ENCODE measurements at places on chromosomes 11 and 22.

GRCh38 chr11:73759610-73760134 lies 1.2 kb downstream of the RAB6A start:
- peak overlapping the region; percentile 99 for H3K4me3 ChIP-seq
- DNase-seq, result no peak
- peaks cover 9% of the 10 kb centered on the region for H3K4me1 ChIP-seq
- H3K27ac ChIP-seq, result peak overlapping the region; percentile 95
- no peaks in the 10 kb centered on the region for H3K36me3 ChIP-seq

DNA sequence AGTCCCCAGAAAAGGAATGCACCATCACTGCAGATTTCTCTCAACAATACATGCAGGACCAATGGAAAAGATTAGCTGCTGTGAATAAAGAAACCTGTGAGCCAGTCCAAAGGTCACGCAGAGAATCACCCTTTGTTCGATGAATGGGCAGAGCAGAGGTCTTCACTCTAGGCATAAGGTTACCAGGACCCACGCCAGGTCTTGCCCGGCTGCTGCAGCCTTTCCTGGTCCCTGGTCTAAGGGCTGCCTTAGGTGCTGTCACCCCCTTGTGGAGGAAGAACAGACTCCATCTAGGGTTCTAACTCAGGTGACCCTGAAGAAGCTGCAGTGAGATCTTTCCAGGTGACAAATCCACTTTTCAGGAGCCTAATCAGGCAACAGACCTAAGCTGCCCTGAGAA lies 29.0 kb upstream of the NAP1L4 start:
- no peak overlapping the region for H3K27ac ChIP-seq
- no peaks in the 10 kb centered on the region for H3K27me3 ChIP-seq
- peaks cover 73% of the 10 kb centered on the region for H3K36me3 ChIP-seq

- no peaks in the 10 kb centered on the region for H3K27me3 ChIP-seq
- no peaks in the 10 kb centered on the region for H3K4me1 ChIP-seq
- H3K27ac ChIP-seq, result peak overlapping the region; percentile 68
- no peak for DNase-seq
Measured at GRCh38 chr11:75558939-75559843, 2.9 kb upstream of the SERPINH1 start.

- no peak overlapping the region for H3K27ac ChIP-seq
- H3K36me3 ChIP-seq, result no peaks in the 10 kb centered on the region
- no peak overlapping the region for H3K4me3 ChIP-seq
- no peaks in the 10 kb centered on the region for H3K27me3 ChIP-seq
- no peaks in the 10 kb centered on the region for H3K4me1 ChIP-seq
- no peak for DNase-seq
Measured at GRCh38 chr11:83060965-83061364, 10.7 kb downstream of the RAB30 start.

GRCh38 chr11:130055617-130056016 lies 14.1 kb upstream of the APLP2 start:
- no peaks in the 10 kb centered on the region for H3K4me1 ChIP-seq
- no peak for DNase-seq
- no peak overlapping the region for H3K27ac ChIP-seq
- H3K4me3 ChIP-seq, result no peak overlapping the region
- H3K27me3 ChIP-seq, result no peaks in the 10 kb centered on the region

DNA sequence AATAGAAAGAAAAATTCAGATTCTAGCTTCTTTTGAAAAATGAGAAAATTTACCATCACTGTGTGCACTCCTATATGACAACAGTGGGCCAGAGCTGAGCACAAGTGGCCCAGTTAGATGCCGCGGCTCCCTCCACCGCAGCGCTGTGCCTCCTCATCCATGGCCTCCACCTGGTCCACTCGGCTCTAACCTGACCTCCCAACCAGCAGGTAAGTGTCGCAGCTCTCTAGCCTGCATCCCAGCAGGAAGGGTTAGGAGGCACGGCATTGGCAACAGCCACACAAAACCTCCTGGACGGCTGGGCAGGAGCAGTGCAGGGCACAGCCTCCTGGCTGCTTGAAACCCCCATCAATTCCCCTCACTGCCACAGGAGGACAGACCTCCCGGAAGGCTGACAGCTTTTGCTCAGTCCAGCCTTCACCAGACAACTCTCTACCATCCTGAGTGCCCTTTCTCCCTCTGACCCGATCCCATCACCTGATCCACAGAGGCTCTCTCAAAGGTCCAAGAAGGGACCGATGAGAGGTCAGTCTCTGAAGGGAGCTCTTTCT lies 76.1 kb downstream of the RPL27A start:
- no peak overlapping the region for H3K4me3 ChIP-seq
- H3K27me3 ChIP-seq, result no peaks in the 10 kb centered on the region
- peaks cover 9% of the 10 kb centered on the region for H3K4me1 ChIP-seq
- H3K27ac ChIP-seq, result peak overlapping the region; percentile 50
- DNase-seq, result no peak
- no peaks in the 10 kb centered on the region for H3K36me3 ChIP-seq

GRCh38 chr11:76653674-76654284 lies 16.8 kb downstream of the LRRC32 start:
- no peaks in the 10 kb centered on the region for H3K27me3 ChIP-seq
- DNase-seq, result peak; percentile 39
- H3K4me1 ChIP-seq, result no peaks in the 10 kb centered on the region
- H3K4me3 ChIP-seq, result no peak overlapping the region

GRCh38 chr11:12005476-12005875 lies 3.0 kb downstream of the DKK3 start:
- H3K4me1 ChIP-seq, result no peaks in the 10 kb centered on the region
- H3K36me3 ChIP-seq, result no peaks in the 10 kb centered on the region
- H3K27ac ChIP-seq, result no peak overlapping the region
- H3K4me3 ChIP-seq, result no peak overlapping the region
- peaks cover 51% of the 10 kb centered on the region for H3K27me3 ChIP-seq
- DNase-seq, result no peak

DNA sequence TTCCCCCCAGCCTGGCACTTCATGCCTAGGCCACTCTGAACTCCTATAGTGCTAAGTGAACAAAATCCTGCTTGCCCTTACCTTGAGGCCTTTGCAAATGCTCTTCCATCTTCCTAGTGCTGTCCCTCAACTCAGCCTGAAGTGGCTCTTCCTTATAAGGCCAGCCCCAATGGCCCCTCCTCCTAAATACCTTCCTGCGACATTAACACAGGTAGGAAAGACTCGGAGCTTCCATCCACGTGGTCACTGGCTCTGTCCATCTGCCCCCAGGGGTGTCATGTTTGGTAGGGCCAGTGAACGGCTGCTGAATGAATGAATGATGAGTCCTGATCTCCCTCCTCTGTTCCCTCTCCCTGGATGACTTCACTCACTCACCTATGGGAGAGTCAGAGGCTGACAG lies 4.2 kb downstream of the PDE2A start:
- H3K4me1 ChIP-seq, result no peaks in the 10 kb centered on the region
- no peaks in the 10 kb centered on the region for H3K36me3 ChIP-seq
- no peak for DNase-seq
- peaks cover 15% of the 10 kb centered on the region for H3K27me3 ChIP-seq
- H3K4me3 ChIP-seq, result no peak overlapping the region
- H3K27ac ChIP-seq, result no peak overlapping the region

GRCh38 chr11:1823376-1824220 lies 11.2 kb upstream of the SYT8 start:
- no peaks in the 10 kb centered on the region for H3K4me1 ChIP-seq
- no peak overlapping the region for H3K4me3 ChIP-seq
- H3K27me3 ChIP-seq, result no peaks in the 10 kb centered on the region
- H3K27ac ChIP-seq, result no peak overlapping the region
- H3K36me3 ChIP-seq, result no peaks in the 10 kb centered on the region

DNA sequence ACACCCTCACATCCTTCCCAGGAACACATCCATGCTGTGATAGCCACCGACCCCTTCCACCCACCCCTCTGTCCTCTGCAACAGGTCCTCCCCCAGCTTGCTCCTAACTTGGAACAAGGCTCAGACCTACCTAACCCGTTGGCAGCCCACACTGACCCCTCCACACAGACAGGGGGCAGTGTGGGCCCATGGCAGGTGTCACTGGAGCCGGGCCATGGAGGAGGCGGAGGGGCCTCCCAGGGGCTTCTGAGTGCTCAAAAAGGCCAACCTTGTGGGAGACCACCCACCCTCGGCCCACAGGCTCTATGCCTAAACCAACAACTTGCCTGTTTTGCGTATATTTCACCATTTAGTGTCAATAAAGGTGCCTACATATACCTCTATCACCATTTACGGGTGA lies 57.0 kb downstream of the CERK start:
- DNase-seq, result no peak
- no peak overlapping the region for H3K27ac ChIP-seq

DNA sequence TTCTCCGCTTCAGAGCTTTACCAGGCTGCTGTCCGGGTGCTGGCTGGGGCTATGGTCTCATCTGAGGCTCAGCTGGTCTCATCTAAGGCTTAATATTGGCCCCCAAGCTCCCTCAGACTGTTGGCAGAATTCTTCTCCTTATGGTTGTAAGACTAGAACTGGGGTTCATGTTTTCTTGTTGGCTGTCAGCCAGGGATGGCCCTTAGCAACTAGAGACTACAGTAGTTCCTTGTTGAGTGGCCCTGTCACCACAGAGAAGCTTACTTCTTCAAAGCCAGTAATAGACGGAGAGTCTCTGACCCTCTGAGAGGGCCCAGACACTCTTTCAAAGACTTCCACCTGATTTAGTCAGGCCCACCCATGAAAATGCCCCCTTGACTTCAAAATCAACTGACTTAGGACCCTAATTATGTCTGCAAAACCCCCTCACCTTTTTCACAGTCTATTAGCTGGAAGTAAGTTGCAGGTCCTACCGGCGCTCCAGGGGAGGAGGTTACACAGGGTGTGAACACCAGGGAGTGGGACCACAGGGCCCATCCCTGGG lies 24.2 kb upstream of the TREH start:
- no peaks in the 10 kb centered on the region for H3K36me3 ChIP-seq
- H3K4me3 ChIP-seq, result no peak overlapping the region
- DNase-seq, result no peak
- peaks cover 4% of the 10 kb centered on the region for H3K27me3 ChIP-seq

GRCh38 chr11:75836417-75836816 lies 21.4 kb downstream of the UVRAG start:
- H3K27ac ChIP-seq, result no peak overlapping the region
- no peaks in the 10 kb centered on the region for H3K27me3 ChIP-seq
- no peaks in the 10 kb centered on the region for H3K4me1 ChIP-seq
- peaks cover 8% of the 10 kb centered on the region for H3K36me3 ChIP-seq
- no peak overlapping the region for H3K4me3 ChIP-seq

GRCh38 chr11:70377645-70378044 lies 20.7 kb upstream of the CTTN start:
- H3K36me3 ChIP-seq, result peaks cover 5% of the 10 kb centered on the region
- H3K4me3 ChIP-seq, result no peak overlapping the region
- H3K27ac ChIP-seq, result no peak overlapping the region
- no peaks in the 10 kb centered on the region for H3K27me3 ChIP-seq

GRCh38 chr22:39635719-39636118 lies 65.2 kb downstream of the CACNA1I start:
- H3K27me3 ChIP-seq, result peaks cover 3% of the 10 kb centered on the region
- no peaks in the 10 kb centered on the region for H3K36me3 ChIP-seq
- DNase-seq, result no peak
- no peak overlapping the region for H3K27ac ChIP-seq

GRCh38 chr11:508956-509355 lies 1.9 kb upstream of the RNH1 start:
- H3K4me1 ChIP-seq, result peaks cover 7% of the 10 kb centered on the region
- no peaks in the 10 kb centered on the region for H3K27me3 ChIP-seq
- no peak for DNase-seq
- peaks cover 46% of the 10 kb centered on the region for H3K36me3 ChIP-seq
- no peak overlapping the region for H3K4me3 ChIP-seq
- H3K27ac ChIP-seq, result no peak overlapping the region

- no peak for DNase-seq
- H3K27ac ChIP-seq, result no peak overlapping the region
- peaks cover 2% of the 10 kb centered on the region for H3K4me1 ChIP-seq
Measured at GRCh38 chr11:78428266-78428636, 10.6 kb upstream of the GAB2 start.

GRCh38 chr11:35083431-35084238 lies 55.3 kb upstream of the CD44 start:
- DNase-seq, result peak; percentile 24
- no peaks in the 10 kb centered on the region for H3K27me3 ChIP-seq
- H3K4me3 ChIP-seq, result no peak overlapping the region
- H3K4me1 ChIP-seq, result no peaks in the 10 kb centered on the region

Data from small intestine (tissue), 16 donors.